Daoy (cell line): ENCODE measurements at places on chromosomes 1 and 21. TPM values are rescaled to one million over a fixed set of nuclear protein-coding genes. Genes with fewer than 3 reads are reported as not detected.

The HPCA gene
- total RNA-seq: not detected in 2 replicates

The CBR3 gene
- total RNA-seq: 37.0 and 49.8 TPM in 2 replicates

The TNFRSF9 gene
- 42.9 and 46.9 TPM in 2 replicates for total RNA-seq

The NBPF9 gene
- 8.5 and 14.3 TPM in 2 replicates for total RNA-seq

The GUCA2B gene
- total RNA-seq: not detected in 2 replicates

The FMO3 gene
- 1.8 and 2.7 TPM in 2 replicates for total RNA-seq
